Activated CD8-positive, alpha-beta memory T cell treated with anti-CD3 and anti-CD28 coated beads for 1 hour (primary cell): ENCODE measurements at places on chromosomes 6 and 20.

- no peak for DNase-seq
These were observed 30.4 kb downstream of the ZC2HC1B start for GRCh38 chr6:143894655-143895054.

GRCh38 chr20:49698477-49698876 lies 15.2 kb downstream of the B4GALT5 start:
- DNase-seq, result no peak

- DNase-seq, result no peak
These were observed 81.4 kb upstream of the RPS6KA2 start for GRCh38 chr6:166708460-166708859.

DNA sequence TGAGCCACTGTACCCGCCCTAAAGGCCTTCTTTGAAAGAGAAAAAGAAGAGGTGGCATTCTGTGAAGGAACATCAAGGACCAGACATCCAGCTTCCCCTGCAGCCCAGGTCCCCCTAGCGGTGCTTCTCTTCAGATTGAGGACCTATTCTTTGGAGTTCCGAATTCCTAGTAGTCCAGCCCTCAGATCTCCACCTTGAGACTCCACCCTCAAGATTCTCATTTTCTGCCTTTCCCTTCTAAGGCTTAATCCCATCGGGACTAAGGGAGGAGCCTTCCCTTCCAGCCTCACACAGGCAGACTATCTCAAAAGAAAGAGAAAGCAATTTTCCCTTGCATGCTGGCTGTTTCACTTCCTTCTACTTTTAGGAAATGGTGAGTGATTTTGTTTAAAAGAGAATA lies 32.5 kb downstream of the MUC22 start:
- no peak for DNase-seq

DNA sequence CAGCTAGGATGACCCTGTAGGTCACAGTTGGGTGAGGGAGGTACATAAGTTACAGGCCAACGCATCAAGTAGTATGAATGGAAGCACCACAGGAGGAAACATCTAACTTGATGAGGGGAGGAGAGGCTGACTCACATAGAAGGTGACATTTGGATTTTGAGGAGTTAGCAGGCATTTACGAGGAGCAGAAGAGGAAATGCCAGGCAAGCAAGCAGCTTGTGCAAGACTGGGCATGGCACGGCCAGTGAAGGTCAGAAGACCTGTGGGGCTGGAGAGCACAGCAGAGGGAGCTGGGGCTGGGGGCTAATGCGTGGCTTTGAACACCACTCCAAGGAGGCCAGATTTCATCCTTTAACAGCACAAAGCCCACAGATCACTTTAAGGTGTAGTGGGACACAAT lies 37.8 kb downstream of the MUC22 start:
- no peak for DNase-seq

DNA sequence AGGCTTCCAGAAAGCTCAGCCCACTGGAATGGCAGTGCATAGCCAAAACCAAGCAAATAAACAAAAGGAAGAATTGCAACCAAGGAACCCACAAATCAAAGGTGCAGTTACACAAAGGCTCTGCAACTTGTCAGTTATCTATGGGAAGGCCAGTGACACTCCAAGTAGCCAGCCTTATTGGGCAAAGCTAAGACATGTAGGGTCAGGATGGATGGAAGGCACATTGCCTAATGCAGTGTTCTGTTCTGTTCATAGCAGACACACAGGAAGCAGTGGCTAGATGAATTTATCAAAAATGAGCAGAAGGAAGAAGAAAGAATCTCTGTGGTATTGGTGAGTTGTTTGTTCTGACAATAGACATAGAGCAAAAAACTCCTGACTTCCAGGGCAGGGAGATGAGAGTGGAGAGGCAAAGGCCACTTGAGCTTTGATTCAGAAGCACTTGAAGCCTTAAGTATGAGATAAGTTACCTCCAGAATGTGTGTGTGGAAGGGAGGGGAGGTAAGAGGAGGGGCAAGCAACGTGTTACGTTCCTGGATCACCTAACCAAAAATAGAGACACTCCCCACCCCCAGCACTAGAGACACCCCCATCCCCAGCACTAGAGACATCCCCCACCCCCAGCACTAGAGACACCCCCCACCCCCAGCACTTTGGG lies 57.9 kb upstream of the AKAP12 start:
- no peak for DNase-seq

DNA sequence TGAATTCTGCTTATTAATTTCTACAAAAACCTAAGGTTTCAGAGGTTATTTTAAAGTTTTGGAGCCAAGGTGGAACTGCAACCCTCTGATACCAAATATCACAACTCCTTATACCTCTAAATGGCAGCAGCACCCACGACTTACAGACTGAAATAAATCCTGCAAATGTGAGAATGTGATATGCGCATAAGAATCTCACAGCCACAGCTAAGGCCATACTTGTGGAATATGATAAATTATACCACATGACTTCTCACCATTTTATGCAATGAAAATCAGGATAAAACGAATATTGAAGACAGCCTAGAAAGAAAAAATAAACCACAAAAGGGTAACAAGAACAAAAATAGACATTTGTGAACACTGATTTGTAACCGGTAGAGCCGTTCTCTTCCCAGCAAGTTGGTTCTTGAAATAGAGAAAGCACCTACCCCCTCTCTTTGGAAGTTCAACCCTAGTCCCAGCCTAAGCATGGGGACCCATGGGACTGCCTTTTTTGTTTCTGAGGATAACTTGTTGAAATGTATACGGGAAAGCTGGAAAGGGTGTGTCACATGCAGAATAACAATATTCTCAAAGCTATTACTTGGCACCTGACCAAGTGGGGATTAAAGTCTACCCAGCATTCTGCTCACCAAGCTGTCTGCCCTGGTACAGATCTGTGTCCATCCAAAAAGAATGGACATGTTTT lies 47.1 kb upstream of the MCM9 start:
- no peak for DNase-seq

- DNase-seq, result no peak
These were observed 200.7 kb upstream of the BMP2 start for GRCh38 chr20:6566821-6567220.

DNA sequence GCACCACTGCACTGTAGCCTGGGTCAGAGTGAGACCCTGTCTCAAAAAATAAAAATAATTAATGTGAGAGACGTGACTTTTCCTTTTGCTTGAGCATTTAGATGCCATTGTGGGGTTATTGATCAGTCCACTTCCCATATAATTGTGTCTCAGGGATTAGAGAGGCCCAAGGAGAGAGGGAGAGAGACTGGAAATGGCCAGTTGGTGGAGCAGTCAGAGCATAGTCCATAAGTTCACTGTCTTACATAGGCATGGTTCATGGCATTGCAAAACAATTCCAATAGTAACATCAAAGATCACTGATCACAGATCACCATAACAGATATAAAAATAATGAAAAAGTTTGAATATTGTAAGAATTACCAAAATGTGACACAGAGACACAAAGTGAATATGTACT lies 15.2 kb upstream of the SDHAF4 start:
- no peak for DNase-seq

DNA sequence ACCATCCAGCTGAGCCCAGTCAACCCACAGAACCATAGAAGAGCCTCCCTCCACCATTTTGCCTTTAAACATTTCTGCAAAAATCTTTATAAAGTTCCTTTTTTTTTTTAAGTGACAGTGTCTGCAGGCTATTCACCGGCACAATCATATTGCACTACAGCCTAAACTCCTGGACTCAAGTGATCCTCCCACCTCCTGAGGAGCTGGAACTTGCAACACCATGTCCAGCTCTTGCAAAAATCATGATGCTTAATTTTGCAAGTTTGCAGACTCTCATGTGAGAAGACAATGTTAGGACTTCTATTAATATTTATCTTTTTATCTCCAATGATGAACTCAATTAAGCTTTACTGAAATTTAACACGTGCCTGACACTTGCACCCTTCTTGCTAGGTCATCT lies 88.8 kb downstream of the INSM1 start:
- DNase-seq, result no peak

GRCh38 chr6:159836718-159837490 lies 36.8 kb downstream of the PNLDC1 start:
- DNase-seq, result no peak

DNA sequence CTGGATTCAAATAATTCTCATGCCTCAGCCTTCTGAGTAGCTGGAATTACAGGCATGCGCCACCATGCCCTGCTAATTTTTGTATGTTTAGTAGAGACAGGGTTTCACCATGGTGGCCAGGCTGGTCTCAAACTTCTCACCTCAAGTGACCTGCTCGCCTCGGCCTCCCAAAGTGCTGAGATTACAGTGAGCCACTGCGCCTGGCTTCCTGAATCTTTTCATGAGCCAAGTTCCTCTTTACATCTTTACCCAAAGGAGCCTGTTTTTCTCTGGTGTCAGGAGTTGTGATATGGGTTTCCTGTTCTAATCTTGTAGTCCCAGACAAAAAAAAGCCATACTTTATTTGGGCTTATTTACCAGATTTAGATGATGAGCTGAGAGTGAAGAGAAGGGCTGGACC lies 34.4 kb downstream of the PCNA start:
- no peak for DNase-seq

DNA sequence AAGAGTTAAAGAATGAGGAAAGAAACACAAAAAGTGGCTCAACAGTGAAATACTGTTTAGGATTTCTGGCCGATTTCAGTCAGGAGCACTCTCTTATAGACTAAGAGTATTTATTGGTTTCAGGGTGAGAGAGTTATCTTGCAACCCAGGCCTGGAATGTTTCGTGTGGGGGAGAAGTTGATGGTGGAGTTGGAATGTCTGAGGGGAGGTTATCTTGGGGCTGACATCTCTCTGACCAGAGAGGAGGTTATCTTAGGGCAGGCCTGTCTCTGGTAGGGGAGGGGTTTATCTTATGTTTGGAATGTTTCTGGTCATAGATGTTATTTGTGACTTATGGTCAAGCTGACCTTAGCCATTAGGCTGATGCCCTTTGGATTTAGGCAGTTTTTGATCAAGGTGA lies 80.3 kb downstream of the HTR1B start:
- no peak for DNase-seq

DNA sequence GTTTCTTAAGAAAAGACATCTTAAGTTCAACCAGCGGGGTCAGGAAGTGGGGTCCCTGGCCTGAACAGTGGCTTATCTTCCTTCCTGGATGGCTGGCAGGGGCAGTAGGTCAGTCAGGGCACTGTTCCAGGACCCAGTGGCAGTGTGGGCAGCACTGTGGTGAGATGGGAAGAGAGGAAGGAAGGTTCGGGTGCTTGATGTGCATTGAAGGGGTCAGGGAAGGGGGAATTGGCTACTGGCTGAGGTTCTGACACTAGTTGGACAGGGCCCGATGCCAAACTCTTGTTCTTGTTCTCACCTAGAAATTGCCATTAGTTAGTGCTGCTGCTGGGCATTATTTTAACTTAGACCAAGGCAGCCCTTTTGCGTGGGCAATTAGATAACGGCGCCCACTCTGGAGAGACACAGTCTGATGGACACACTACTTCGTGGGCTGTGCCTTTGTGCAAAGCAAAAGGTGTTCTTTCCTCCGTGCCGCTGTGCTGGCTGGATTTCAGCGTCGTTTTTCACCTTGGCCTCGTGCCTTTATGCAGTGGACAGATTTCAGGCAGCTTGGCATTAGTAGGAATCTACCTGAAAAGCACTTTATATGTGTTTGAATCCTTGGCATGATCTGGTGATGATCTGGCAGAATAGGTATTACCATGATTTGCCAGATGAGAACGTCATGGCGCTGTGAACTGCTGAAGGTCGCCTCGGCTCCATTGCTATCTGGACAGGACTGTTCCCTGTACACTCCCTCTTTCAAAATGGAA lies 30.3 kb downstream of the UTRN start:
- no peak for DNase-seq

- DNase-seq, result no peak
These were observed 92.1 kb upstream of the NEDD9 start for GRCh38 chr6:11324453-11325015.

GRCh38 chr20:4229415-4229814 lies 214.1 kb upstream of the RNF24 start:
- no peak for DNase-seq

- DNase-seq, result no peak
These were observed 183.9 kb upstream of the MCHR2 start for GRCh38 chr6:100177956-100178355.

DNA sequence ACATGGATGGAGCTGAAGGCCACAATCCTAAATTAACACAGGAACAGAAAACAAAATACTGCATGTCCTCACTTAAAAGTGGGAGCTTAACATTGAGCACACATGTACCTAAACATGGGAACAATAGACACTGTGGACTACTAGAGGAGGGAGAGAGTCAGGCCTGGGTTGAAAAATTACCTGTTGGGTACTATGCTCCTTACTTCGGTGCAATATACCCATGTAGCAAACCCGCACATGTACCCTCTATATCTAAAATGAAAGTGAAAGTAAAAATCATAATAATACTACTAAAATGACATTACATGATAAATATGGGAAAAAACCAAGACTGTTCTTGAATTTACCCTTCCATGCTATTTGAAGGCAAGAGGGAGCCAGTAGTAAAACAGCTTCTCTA lies 1273.8 kb upstream of the ADGRB3 start:
- no peak for DNase-seq

DNA sequence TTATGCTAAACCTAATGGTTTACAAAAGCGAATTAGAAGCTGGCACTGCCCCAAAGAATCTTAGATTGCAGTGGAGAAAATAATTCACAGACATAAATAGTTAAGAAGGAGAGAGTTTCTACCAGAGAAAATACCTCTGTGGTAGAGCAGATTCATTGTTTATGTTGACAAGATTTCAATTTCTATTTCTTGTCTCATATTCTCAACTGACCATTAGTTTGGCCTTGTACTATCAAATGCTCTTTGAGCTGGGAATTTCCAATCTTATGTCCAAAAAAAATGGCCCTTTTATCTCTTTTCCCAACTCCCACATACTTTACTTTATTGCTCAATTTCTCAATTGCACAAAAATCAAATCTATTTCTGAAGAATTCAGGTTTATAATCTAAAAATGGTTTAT lies 804.1 kb upstream of the CITED2 start:
- DNase-seq, result no peak

DNA sequence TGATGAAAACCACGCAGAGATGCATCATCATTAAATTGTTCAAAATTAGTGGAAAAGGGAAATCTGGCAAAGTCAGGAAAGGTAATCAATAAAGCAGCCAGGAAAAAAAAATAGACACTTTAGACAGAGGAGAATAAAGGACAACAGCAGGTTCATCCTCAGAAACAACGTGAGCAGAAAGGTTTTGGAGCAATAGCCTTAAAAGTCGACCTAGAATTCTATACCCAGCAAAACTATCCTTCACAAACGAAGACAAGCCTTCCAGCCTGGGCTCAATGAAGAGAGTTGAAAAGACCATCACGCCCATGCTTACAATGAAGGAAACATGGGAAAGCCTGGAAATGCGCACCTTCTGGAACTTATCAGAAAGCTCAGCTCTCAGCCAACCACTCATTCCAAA lies 24.7 kb upstream of the CHRNA4 start:
- no peak for DNase-seq

GRCh38 chr6:86832686-86833085 lies 104.6 kb upstream of the HTR1E start:
- DNase-seq, result no peak
